ENCODE measurements at places on chromosomes 11 and 22.

DNA sequence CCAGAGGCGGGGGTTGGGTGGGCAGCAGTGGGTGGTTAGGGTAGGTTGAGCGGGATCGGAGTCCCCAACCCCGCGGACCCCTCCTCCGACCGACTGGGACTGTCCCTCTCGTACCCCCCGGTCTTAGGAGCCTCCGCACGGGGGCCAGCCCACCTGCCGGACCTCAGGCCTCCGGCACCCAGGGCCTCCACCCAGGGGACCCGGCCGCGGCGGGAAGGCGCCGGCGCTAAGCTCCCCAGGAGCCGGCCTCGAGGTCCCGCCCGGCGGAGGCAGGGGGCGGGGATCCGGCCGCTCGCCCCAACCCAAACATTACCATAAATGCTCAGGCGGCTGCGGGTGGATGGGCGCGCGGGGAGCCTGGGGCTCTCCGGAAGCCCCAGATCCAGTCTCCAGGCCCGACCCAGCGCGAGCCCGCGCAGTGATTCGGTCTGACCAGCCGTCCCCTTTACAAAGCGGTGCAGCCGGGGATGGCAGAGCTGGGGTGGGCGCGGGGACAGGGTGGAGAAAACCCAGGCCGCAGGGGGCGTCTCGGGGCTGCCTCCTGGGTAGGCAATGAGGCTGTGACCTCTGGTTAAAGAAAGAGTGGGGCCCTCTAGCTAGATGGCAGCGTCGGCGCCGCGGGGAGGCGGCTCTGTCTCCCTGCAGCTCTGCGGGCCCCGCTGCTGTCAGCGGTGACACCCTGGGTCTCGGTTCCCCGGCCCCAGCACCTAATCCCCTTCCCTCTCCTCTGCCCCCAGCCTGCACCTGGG lies 4.0 kb upstream of the MCAM start:
- DNase-seq, result no peak

DNA sequence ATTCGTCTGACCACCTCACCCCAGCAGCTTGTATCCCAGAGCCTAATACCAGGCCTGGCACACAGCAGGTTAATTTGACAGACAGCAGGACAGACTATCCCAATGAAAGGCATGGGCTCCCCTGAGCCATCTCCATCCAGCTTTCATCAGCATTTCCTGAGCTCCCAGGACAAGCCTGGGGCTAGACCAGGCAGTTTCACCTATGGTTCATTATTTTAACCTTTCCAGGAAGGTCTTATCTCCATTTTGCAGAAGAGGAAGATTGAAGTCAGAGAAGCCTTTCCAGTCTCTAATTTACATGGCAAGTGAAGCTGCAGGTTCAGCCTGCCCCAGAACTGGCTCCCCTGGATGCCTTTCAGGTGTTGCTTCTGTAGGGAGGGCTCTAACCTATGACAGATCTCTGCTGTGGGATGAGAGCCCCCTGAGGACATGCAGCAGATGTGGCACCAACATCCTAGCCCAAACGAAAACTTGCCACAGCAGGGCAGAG lies 17.0 kb downstream of the ARRB1 start:
- no peak for DNase-seq

DNA sequence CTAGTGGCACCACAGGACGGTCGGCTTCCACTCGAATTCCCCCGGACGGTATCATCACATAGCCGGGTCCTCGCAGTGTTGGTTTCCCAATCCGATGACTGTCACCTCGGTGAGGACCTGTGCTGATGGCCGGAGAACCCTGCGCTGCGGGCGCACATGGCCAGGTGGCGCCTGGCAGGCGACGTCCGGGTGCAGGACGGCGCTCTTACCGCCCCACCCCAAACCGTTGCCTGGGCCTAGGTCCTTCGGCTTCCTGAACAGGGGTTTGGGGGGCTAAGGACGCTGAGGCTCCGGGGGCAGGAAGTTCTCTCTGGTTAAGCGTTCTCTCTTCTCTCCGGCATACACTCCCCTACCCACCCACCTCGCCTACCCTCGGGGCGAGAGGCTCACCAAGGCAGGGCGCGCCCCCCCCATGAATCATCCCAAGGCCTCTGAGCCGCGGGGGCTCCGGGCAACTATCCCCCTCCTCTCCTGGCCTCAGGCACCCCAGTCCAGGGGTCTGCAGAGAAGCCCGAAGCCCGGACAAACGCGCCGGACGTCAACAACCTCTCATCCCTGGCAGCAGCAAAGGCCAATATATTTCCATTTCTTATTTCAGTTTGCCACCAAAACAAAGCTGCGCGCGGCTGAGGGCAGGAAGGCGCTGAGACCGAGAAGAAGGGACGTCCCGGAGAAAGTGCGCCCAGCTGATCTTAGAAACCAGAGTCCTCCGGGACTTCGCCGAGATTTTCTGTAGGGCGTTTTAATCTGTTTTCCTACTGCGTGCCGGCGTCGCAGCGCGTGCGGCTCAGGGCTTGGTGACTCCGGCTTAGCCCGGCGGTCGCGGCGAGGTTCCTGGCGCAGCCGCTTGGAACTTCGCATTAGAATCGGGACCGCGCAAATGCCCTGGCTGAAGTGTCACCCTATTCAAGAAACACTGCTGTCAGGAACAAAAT lies 5.6 kb downstream of the ALX4 start:
- no peak for DNase-seq

GRCh38 chr11:11000579-11001283 lies 142.9 kb upstream of the ZBED5 start:
- no peak for DNase-seq

- no peak for DNase-seq
Observed at GRCh38 chr11:94198718-94199117, 70.1 kb downstream of the PANX1 start.

DNA sequence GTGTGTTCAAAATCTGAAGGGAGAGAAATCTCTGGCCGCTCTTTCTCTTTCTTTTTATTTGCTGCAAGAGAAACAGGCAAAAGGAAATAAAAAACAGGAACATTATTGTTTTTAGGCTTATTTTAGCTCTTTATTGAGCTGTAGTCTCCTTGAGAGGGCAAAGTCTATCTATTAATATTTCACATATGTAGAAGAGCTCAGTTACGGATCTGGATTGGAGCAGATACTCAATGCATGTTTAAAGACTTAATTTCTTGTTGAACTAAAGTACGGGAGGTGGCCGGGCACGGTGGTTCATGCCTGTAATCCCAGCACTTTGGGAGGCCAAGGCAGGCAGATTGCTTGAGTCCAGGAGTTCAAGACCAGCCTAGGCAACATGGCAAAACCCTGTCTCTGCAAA lies 78.4 kb upstream of the GDPD4 start:
- no peak for DNase-seq

GRCh38 chr11:92681586-92681985 lies 287.9 kb upstream of the MTNR1B start:
- DNase-seq, result no peak

DNA sequence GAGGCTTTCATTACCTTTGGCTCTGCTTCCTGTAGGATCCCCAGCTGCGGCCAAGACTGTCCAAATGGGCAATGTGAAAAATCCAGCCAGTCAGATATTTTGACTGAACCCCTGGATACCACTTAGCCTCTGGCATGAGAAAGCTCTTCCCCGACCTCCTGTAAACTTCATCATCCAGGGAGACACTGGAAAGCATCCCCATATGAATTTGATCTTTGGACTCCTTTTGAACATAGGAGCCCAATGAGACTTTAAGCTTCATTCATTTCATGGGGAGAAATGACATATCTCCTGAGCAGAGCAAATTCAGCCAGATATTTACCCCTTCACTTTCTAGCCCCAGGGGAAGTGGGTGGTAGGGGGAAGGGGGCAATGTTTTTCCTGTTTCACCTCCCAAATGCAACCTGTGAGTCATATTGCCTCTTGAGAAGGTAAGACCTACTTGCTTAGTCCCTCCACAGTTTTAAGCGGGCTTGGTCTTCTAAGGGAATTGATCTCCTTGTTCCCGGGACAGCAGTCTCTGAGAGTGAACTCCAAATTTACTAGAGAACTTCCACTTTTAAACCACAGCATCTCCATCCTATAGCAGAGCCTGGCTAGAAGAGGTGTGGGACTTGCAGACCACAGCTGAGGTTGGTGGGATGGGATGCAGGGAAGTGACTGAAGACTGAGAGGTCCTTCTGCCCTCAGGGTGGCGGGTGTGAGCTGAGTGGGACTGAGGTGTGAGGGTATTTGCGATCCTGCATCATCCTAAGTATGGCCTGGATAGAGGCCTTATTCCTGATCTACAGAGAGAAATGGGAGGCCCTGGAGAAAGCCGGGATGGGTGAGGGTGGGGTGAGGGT lies 20.3 kb upstream of the POU2AF1 start:
- DNase-seq, result no peak

- no peak for DNase-seq
Observed at GRCh38 chr11:88308576-88308975, 29.0 kb downstream of the CTSC start.

DNA sequence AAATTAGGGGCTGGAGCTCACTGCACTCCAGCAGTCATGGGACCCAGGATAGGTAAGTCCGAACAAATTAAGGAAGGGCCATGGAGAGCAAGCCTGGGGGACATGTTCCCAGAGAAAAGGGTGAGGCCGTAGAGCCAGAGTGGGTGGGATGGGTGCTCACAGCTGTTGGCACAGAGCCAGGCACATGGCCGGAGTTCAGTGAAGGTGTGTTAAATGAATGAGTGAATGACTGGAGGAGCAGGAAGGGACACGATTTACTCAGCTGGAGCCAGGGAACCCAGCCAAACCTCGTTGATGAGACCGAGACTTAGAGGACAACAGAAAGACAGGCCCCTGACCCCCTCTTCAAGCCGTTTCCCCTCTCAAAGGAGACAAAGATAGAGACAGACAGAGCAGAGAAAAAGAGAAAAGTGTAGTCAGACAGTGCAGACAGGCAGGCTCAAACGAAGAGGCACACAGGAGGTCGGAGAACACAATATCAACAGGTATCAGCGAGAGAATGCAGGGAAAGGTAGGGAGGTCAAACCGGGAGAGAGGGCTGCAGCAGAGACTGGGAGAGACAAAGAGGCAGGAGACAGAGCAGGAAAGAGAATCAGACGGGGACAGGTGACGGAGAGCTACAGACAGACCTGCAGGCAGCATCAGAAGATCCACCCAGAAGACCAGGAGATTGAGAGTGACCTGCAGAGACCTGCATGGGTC lies 590 bp downstream of the SLCO2B1 start:
- no peak for DNase-seq

DNA sequence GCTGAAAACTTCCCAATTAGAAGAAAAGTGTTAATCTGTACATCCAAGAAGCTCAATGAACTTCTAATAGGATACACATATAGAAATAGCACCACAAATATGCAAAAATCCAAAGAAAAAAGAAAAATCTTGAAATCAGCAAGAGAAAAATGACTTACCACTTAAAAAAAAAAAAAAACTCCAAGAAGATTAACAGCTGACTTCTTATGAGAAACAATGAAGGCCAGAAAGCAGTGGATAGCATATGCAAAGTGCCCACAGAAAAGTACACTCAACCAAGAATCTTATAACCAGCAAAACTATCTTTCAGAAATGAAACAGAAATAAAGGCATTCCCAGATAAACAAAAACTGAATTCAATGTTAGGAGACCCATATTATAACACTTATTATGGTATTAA lies 29.9 kb upstream of the OR5B12 start:
- no peak for DNase-seq

DNA sequence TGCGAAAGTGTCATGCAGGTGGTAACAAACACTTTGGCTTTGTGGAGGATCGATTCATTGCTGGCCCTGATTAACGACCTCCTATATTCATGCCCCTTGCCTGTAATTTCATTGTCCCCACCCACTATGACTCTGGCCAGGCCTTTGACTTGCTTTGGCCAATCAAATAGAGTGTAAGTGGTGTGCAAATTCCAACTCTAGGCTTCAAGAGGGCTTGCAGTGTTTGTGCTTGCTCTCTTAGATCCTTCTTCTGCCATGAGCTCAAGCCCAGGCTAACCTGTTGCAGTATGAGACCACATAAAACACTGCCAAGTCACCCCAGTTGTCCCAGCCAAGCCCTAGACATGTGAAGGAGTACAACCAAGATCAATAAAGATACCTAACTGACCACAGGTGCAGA lies 48.0 kb downstream of the RCN1 start:
- DNase-seq, result no peak
